ENCODE measurements at places on chromosomes 1 and 21. TPM values are rescaled to one million over a fixed set of nuclear protein-coding genes. Genes with fewer than 3 reads are reported as not detected.

KCNK1 gene
- total RNA-seq, result not detected

WASF2 gene
- total RNA-seq, result 61.3 TPM

TNNT2 gene
- not detected for total RNA-seq

SLFNL1 gene
- total RNA-seq, result not detected

SIM2 gene
- total RNA-seq, result not detected

CDK11B gene
- total RNA-seq, result 39.8 TPM

SMAP2 gene
- 25.9 TPM for total RNA-seq

ATP1A4 gene
- not detected for total RNA-seq

SPRR4 gene
- not detected for total RNA-seq

CFHR1 gene
- total RNA-seq, result not detected

RPTN gene
- total RNA-seq, result not detected

Measured in Peyer's patch (tissue), 4 donors.